ENCODE measurements at places on chromosomes 16 and 17.

- DNase-seq: no peak
Observed at GRCh38 chr16:74302341-74302740, 5.7 kb downstream of the PSMD7 start.

GRCh38 chr16:17744921-17745572 is 274.3 kb upstream of the XYLT1 start:
- no peak for DNase-seq

- no peak for DNase-seq
Observed at GRCh38 chr17:45342871-45343526, 26.2 kb upstream of the MAP3K14 start.

DNA sequence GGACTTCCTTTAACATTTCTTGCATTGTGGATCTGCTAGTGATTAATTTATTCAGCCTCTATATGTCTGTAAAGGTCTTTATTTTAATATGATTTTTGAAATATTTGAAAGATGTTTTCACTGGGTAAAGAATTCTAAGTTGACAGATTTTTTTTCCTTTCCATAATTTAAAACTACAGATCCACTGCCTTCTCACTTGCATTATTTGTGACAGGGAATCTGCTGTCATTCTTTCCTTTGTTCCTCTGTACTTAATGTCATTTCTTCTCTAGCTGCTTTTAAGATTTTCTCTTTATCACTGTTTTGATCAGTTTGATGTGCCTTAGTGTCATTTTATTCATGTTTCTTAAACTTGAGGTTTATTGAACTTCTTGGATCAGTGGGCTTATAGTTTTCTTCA is 159.9 kb downstream of the CYB561 start:
- no peak for DNase-seq

DNA sequence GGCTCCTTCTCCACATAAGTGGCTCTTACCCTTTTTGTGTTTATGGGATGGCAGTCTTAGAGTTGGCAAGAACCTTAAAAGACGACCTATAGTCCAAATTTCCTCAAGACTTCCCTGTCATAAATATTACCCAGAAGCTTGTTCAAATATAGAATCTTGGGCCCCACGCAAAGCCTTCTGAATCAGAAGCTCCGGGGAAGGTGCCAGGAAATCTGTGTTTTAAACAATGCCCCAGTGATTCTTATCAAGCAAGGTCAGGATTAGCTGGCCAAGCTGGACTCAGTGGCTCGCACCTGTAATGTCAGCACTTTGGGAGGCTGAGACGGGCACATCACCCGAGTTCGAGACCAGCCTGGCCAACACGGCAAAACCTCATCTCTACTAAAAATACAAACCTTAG is 85.7 kb downstream of the TIMM22 start:
- no peak for DNase-seq

DNA sequence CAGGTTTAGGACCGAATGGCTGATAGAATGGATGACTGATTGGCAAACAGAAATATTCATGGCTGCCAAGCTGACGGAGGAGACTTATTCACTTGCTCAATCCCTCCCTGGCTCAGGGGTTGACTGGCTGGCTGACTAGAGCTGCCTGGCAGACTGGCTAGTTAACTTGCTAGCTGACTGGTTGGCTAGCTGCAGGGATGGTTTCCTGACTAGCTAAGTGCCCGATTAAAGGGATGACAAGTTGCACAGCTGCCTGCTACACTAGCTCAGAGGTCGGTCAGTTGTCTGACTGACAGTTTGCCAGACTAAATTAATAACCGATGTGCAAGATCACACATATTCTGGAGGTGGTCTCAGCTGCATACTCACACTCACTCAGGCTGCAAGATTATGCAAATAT is 1208.4 kb upstream of the CDH8 start:
- DNase-seq: peak; percentile 22

- DNase-seq: no peak
Observed at GRCh38 chr16:69741519-69741918, 13.2 kb downstream of the NOB1 start.

GRCh38 chr17:50170662-50171370 is 5.0 kb downstream of the SGCA start:
- peak; percentile 29 for DNase-seq

- DNase-seq: no peak
Observed at GRCh38 chr17:17540935-17541639, 44.9 kb upstream of the RASD1 start.

DNA sequence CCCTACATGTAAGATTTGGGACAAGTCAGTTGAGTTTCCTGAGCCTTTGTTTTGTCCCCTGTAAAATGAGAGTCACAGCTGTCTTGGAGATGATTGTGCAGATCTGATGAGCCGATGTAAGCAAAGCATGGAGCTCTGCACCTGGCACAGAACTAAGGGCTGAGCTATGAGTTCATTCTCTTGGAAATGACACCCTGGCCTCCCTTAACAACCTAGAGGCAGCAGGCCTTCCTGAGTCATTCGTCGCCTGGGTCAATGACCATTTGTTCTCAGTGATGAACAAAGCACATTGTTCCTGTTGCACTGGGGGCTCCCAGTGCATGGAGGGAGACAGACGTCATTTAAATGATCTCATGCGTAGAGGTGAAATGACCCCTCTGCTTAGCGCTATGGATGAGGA is 62.8 kb upstream of the GCSH start:
- no peak for DNase-seq

DNA sequence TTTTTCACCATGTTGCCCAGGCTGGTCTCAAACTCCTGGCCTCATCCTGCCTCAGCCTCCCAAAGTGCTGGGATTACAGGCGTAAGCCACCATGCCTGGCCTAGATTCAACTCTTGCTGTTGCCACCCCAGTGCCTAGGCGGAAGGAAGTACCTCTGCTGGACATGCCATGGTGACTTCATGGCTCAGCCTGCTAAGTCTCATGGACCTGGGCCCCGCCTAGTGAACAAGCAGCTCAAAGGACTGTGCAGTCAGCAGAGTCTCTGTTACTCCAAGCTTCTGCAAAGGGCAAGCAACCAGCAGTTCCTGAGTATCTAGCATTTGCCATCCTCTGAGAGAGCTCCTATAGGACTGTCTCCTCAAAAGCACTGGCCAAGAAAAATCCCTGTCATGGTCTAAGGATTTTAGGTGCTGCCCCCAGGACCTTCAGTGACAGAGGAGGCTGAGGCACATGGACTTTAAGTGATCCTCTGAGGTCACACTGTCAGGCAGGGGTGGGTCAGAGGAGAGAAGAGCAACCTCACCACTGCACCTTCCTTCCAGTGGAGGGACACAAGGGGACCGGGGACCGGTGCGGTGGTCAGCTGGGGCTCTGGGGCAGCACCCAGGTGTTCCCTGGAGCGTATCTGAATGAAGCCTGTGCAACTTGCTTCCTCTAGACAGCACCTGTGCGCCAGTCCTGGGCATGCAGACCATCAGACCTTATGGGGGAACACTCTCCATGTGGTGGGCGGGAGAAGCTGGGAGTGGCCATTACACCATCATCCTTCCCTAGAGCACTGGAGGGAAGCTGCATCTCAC is 71.3 kb downstream of the IL21R start:
- no peak for DNase-seq

DNA sequence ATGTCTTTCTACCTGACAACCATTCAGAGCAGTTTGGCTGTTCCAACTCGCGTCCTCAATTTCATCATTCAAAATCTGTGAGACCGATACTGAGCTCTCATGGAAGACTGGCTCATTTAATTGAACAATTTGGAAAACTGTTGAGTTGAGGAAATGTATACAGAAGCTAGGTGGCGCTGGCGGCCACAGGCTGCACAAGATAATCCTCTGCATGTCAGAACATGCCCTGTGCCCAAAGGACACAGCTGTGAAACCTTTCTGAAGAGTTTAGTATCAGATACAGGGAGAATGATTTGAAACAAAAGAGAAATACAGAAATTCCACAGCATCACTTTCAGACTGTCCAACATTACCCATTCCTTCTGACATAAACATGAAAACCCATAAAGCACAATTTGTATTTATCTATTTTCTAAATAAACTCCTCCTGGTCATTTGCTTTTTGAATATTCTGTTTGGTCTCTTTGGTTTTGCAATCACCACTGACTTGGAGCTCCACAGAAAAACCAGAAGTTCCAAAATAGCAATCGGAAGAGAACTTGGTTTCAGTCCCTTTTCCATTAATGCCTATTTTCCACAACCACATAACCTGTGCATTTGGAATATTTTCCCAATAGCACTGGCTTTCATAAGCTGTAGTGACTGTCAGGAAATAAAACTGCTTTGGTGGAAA is 192.8 kb downstream of the MAP2K6 start:
- DNase-seq: peak; percentile 61

DNA sequence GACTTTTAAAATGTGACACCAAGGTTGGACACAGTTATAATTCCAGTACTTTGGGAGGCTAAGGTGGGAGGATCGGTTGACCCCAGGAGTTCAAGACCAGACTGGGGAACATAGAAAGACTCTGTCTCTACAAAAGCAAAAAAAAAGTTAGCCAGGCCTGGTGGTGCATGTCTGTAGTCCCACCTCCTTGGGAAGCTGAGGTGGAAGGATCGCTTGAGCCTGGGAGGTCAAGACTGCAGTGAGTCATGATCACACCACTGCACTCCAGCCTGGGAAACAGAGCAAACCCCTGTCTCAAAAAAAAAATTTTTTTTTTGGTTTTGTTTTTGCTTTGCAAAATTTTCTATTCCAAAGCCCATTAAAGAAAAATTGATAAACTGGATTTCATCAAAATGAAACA is 281.4 kb downstream of the BCAS3 start:
- DNase-seq: no peak

DNA sequence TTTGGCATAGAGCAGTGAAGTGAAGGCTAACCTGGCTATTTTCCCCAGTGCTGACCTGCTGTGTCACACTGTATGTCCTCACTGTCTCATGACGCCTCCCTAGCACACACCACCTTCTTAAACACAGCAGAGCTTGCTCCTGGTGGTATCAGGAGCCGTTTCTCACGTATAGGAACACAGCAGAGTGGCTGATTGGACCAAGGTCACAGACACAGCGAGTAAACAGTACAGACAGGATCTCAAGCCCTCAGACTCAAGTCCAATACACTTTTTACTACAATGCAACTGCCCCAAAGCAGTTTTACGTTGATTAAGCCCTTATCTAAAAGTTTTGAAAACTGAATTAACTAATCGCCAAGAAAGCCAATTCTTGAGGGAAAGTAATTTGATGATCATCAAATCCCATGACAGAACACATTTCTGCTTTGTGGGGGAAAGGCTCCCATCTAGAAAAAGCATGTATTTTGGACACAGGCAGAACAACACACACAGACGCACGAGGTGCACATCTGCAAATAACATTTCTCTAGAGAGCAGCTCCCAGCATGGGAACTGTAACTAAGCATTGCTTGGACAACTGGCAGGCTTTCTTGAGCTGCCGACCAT is 15.2 kb downstream of the ARHGAP17 start:
- no peak for DNase-seq

GRCh38 chr16:11561856-11562255 is 24.9 kb downstream of the LITAF start:
- DNase-seq: no peak

DNA sequence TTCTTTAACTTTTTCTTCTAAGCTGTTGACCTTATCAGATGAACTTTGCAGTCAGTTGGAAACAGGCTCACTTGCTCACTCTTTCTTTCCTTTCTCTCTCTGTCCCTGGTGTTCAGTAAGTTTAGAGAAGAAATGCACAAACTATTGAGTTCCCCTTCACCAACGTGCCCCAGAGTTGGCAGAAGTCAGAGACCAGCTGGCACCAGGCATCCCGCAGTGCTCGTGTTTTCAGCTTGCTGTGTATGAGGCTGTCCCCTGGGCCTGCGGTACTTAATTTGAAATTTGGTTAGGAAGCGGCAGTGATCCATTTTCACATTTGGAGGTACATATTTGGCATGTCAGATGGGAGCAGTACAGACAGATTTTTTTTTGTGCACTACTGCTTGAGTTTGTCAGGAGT is 258.6 kb downstream of the SNX29 start:
- peak; percentile 52 for DNase-seq

DNA sequence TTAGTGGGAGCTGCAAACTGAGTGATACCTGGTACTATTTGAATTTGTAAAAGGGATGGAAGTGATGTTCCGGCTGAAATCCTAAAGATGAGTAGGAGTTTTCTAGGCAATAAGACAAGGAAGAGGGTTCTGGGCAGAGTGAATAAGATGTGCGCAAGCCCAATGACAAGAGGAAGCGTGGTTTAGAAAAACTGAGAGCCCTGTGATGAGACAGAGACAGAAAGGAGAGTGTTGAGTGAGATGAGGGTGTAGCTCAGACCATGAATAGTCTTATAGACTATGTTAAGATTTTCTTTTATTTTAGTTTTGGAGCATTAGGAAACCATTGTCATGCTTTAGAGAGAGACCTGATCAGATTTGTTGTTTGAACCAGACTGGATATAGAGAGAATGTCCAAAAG is 50.2 kb downstream of the COX10 start:
- DNase-seq: no peak

DNA sequence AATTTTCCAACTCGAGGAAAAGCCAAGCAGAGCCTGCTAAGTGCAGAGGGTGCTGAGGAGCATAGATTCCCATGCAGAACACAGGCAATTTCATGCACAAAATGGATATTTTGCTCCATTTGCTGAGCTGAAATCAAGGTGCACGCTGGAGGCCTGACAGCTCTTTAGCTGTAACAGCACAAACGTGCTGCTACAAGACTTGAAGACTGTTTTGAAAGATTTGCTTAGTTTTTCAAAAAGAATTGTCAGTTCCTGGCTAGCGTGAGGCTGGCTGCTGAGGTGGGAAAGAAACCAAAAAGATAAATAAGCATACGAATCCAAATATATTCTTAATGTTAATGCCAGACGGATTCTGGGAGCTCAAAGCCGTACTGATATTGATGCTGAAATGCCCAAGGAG is 309.0 kb upstream of the MAF start:
- DNase-seq: no peak

DNA sequence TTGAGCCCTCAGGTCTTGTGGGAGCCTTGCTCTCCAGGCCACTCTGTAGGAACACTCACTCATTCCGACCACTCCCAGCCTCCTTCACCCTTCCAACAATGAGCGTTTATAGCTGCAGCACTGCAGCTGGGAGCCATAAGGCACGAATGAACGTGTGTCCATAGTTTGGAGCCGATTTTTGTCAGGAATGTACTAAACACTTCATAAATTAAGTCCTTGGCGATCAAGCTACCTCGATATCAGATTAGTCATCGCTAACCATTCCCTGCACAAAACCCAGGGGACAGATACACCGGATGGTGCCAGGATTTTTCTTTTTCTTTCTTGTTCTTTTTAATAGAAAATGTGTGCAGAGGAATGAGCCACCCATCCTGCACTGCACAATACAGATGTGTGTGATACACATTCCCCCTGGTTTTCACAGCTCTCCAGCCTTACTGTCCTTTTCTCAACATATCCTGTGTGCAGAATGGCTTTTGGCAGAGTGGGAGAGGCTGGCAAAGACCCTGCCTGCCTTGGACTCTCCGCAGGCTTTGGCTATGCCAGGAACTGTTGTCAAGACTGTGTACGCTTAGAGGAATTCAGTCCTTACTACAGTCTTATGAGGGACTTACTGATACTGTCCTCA is 68.4 kb upstream of the ELAC2 start:
- peak; percentile 68 for DNase-seq

DNA sequence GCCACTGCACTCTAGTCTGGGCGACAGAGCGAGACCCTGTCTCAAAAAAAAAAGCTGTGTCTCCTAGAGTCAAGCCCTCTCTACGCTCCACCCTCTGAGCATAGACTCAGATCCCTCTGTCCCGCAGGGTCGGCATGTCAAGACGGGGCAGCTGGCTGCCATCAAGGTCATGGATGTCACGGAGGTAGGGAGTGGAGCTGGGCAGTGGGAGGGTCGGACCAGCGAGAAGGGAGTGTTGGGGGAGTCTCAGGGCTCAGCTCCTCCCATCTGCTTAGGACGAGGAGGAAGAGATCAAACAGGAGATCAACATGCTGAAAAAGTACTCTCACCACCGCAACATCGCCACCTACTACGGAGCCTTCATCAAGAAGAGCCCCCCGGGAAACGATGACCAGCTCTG is 18.5 kb upstream of the C17orf107 start:
- DNase-seq: no peak

- DNase-seq: no peak
Observed at GRCh38 chr16:49600536-49600935, 226.9 kb downstream of the C16orf78 start.
